A673 (cell line): ENCODE measurements at places on chromosomes 11 and 22.

GRCh38 chr11:67090717-67091116 lies 28.3 kb upstream of the KDM2A start:
- DNase-seq, result no peak

DNA sequence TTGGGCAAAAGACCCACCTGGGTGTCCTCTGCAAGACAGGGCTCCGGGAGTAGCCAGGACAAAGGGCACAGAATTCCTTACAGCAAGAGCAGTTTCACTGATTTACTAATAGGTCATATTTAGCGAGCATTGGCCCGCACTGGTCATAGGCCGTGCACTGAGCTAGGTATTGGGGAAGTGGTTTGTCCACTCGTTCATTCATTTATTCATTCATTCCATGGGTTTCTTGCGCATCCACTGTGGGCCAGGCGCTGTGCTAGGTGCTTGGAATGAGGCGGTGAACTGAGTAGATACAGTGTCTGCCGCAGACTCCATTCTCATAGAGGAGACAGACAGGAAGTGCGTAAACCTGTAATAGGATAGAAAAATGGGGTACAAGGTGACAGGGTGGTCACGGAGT lies 13.2 kb upstream of the LINC01488 start:
- no peak for DNase-seq

GRCh38 chr11:121591405-121592033 lies 138.8 kb upstream of the SORL1-AS1 start:
- DNase-seq, result peak; percentile 89

- DNase-seq, result no peak
Measured at GRCh38 chr22:43829904-43830851, 18.1 kb upstream of the EFCAB6 start.

GRCh38 chr11:134226806-134227325 lies 2.4 kb downstream of the VPS26B start:
- no peak for DNase-seq

DNA sequence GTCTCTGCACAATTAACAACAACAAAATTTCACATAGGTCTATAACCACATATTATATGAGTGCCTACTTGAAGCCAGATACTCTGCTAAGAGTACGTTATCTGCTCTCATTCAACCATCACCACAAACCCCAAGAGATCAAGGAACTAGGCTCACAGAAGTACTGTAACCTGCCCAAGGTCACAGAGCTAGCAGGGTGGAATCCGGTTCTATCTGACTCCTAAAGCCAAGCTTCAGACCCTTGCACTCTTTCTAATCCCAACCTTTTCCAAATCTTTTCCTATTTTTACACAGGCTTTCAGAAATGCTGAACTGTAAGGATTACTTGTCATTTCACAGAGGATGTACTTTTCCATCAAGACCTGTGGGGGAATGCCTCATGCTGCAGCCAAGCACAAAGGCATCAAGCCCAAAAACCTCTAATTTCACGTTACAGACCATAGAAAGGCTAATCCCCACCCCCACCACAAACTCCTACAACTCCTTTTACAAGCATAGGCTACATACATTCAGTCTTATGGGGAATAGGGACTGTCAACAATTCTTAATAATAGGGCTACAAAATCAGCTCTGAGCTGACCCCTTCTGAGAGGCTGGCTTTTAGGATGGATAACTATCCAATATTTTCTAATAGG lies 927 bp downstream of the PRCP start:
- DNase-seq, result no peak

GRCh38 chr11:128551611-128552335 lies 35.6 kb downstream of the ETS1 start:
- no peak for DNase-seq

GRCh38 chr22:32684822-32685187 lies 116.7 kb upstream of the TIMP3 start:
- DNase-seq, result no peak

- no peak for DNase-seq
Measured at GRCh38 chr11:63879598-63880402, 37.2 kb downstream of the RCOR2 start.

DNA sequence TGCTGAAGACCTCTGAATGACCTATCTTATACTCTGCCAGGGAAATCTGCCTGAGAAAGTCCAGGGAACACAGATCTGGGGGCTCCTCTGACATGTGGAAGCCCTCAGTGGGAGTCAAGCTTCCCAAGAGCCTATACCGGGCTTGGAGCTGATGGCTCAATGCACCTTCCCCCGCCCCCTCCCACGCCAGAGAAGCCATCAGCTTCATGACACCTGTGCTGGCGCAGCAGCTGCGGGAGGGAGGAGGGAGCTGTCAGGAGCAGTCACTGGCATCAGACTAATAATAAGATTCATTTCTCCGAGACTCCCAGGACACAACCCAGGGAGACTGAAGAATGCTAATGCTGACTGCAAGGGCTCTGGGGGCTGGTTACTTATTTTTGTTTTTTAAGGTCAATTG lies 47.8 kb downstream of the SPATA19 start:
- DNase-seq, result no peak
